ENCODE measurements at places on chromosomes 7 and 10.

DNA sequence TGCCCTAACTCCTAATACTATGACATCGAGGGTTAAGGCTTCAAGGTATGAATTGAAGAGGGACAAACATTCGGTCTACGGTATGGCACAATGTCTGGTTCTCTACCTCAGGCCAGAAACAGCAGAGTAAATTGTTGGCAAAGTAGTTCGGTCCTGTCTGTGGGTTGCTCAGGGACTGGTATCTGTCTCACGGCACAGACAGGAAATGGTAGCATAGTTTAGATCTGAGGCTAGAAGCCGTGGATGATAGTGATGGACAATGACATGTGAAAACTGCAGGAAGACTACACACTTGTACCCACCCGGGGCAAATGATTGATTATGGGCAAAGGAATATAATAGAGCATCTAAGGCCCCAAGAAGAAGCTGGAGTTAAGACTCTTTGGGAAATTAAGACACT, 106.2 kb downstream of the TWIST1 start:
- no peak for DNase-seq

DNA sequence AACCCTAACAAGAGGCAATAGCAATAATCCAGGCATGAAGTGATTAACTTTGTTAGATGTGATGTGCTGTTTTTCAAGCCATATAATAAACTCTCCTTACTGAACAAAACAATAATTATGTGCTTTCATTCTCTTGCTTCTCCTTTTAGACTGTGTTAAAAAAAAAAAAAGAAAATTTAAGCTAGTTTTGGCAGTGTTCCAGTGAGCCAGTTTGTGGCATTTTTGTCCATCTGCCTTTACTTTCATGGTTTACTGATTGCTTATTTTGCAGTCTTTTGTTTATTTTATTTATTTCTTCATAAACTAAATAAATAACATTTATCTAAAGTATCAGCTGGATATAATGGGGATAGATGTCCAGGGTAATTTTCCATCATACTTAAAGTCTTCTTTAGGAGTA, 625.3 kb downstream of the CNTNAP2 start:
- no peak for DNase-seq

DNA sequence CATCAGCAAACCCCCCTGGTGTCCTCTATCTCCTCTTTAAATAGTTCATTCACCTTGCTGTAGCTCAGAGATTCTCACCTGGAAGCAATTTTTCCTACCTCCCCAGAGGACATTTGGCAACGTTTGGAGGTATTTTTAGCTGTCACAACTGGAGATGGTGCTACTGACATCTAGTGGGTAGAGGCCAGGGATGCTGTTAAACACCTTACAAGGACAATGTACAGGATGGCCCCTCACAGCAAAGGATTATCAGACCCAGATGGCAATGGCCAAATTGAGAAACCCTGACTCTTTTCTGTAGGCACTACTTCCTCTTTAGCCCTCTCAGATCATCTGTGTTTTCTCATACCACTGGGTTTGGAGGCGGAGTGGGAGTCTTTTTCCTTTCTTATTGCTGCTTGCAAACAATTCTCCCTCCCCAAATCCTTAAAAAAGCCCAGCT, 13.2 kb upstream of the TRA2A start:
- DNase-seq: peak; percentile 49

DNA sequence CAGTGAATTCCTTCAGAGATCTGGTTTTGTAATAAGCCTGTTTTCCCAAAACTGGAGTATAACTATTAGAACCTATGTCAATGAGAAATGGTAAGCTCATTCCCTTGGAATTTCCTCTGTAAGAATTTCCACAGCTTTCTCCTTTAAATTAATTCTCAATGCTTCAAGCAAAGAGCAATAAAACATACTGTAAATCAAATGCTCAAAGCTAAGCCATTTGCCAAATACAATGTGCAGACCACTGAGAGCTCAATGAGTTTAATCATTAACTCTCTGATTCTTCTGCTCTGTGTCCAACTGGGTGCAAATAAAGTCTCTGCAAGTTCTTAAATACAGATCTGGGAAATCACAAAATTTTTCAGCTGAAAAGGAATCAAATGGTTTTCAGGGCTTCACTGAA, 227.6 kb upstream of the IMMP2L start:
- no peak for DNase-seq

DNA sequence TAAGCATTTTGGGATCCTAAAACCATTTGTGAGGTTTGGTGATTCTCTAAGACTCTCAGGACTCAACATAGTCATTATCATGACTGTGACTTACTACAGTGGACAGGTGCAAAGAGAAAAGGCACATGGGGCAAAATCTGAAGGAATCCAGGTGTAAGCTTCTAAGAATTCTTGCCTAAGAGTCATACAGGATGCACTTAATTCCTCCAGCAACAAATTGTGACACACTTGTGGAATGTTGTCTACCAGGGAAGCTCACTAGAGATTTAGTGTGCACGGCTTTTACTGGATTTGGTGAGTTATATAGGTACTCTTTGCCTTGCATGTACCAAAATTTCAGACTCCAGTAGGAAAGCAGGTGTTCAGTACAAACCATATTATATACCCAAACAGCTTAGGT, 47.9 kb downstream of the WAC start:
- DNase-seq: no peak

DNA sequence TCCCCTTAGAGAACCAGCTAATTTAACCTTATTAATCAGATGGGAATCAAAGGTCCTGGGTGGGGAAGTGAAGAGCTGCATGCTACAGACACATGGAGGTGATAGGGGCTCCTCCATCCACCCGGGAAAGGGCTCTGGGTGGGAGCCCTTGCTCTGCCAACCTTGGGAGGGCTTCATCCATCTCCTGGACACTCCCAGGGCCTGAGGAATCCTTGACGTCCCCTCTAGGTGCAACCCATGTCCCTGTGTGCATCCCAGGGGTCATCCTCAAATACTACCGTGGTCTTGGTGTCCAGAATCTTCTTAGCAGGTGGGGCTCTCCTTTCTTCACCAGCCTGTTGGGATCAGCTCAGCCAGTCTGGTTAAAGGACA, 55.4 kb upstream of the IGFBP3 start:
- no peak for DNase-seq

DNA sequence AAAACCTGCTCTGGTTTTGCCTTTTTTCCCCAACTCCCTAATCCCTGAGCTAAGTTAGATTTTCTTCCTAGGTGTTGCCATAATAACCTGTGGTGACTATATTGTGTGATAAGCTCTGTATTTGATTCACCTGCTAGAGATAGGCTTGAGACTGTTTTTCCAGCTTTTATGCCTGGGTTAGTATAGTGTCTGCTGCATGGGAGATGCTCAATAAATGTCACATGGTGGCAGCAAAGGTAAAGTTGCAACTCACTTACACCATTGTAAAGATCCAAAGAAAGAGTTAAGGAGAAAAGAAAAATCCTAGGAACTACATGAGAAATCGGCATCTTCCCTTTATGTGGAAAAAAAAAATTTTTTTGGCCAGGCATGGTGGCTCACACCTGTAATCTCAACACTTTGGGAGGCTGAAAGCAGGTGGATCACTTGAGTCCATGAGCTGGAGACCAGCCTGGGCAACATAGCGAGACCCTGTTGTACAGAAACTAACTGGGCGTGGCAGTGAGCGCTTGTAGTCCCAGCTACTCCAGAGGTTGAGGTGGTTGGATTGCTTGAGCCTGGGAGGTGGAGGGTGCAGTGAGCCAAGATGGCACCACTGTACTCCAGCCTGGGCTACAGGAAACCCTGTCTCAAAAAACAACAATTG, 3.7 kb downstream of the CCNJ start:
- no peak for DNase-seq

DNA sequence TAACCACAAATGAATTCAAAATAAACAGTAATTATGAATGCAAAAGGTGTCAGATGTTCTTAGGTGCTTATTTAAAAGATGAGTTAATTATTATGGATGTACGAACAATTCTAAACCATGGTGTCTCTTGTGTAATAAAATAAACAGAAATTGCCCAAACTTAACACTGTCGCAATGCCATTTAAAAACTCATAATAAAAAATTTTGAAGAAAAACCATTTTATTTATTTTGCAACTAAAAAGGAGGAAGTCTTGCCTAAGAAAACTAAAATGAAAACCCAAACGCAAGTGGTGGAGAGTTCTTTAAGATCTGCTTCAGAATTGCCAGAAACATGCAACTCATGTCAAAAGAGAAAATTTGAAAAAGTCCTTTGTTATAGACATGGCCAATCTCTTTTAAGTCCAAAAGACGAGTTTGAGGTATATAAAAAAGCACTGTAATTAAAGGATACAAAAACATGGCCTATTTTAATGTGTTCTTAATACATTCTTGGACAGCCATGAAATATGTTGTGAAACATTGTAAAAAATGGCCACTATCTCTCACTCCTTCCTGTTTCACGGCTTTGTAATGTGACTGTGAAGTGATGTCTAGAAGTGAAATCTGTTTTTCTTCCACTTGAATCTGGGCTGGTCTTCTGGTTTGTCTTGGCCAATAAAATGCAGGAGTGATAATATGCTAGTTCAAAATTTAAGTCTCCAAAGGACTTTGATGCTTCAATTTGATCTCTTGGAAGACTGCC, 322.9 kb downstream of the PRPF18 start:
- no peak for DNase-seq

- no peak for DNase-seq
Observed at GRCh38 chr7:36468370-36469101, 78.9 kb downstream of the ANLN start.

GRCh38 chr7:159031135-159031701, 113.4 kb downstream of the VIPR2 start:
- DNase-seq: no peak

DNA sequence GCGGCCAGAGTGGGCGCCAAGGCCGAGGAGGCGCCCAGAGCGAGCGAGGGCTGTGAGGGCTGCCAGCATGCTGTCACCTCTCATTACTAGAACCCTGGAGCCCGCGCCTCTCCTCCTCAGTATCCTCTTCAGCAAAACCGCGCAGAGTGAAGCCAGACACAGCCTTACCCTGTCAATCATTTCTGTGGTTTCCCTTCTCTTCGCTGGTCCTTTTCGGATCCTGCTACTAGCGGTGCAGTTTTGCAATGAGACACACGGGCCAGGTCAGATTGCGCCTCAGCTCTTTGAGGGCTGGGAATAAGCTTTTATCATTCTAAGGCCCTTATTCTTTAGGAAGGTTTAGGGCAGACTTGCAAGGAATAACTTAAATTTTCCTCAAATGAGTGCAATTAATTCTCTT, 55.5 kb upstream of the FAM171A1 start:
- DNase-seq: no peak

DNA sequence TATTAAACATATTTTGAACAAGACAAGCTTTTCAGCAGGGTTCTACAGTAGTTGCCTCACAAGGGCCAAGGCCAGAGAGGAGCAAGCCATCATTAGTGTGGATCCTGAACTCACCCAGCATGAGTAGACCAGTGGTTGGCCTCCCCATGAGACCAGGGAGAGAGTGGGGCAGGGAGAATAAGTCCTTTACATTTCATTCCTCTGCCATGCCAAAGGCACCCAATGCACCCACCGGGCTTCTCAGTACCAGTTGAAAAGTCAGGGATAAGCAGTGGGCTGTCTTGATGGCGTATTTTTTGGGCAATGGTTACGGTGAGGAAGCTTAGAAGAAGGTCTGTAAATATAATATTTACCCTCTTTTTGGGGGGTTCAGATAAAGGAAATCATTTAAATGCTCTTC, 16.6 kb downstream of the CRTAC1 start:
- DNase-seq: no peak

GRCh38 chr10:88764110-88764509, 4.3 kb downstream of the LIPN start:
- DNase-seq: no peak

- no peak for DNase-seq
Observed at GRCh38 chr7:97506728-97507127, 225.2 kb upstream of the TAC1 start.

DNA sequence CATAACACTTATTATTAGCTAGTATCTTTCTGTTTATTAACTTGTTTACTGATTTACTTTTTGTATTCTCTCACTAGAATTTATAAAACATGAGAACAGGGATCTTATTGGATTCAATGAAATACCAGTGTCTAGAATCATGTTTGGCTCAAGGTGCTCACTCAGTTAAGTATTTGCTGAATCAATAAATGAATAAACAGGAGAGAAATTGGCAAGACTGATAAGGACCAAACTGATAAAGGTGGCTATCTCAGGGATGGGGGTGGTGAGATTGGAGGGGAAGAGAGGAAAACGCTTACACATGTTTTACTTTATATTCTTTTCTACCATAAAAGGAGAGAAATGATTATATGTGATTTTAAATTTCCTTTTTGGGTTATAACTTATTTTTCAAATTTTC, 43.3 kb upstream of the CCDC6 start:
- DNase-seq: no peak

DNA sequence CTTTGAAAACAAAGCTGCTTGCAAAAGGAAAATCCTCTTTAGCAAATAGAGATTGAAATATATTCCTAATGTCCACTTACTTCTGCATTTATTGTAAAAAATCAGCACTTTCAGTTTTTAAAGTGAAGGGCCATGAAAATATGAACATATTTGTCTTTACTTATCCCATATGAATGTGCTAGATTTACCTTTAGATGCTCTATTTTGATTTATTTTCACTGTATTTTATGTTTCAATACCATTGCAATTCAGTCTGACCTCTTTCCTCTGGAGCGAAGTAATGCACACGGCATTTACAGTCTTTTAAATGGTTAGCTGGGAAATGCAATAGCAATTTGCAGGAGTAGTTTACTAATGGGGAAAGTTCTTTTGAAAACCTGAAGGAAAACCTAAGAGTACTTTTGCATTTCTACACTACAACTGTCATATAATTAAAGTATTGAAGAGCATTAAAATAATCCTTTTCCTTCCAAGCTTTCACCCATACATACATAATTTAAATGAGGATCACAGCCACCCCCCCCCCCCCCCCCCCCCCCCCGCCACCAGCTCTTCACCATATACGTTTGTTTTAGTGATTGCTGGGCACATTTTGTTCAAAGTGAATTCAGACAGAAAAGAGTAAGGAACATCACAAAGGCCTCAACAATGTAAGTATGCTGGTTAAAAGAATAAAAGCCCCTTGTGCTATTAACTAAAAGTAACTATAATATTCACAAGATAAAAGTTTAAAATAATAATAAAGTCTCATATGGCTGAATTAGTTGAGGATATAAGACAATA, 3.5 kb downstream of the SKIDA1 start:
- DNase-seq: no peak

- DNase-seq: peak; percentile 60
Observed at GRCh38 chr7:38796626-38797501, 112.1 kb downstream of the VPS41 start.

GRCh38 chr7:5390918-5391317, 32.7 kb downstream of the TNRC18 start:
- DNase-seq: no peak

All from activated CD8-positive, alpha-beta T cell treated with anti-CD3 and anti-CD28 coated beads for 36 hours (primary cell).